GM23338 (cell line): ENCODE measurements at places on chromosomes 16 and 17. TPM values are rescaled to one million over a fixed set of nuclear protein-coding genes. Genes with fewer than 3 reads are reported as not detected.

ADORA2B gene
- polyA plus RNA-seq = 2.7 and 3.3 TPM in 2 replicates

ZNF785 gene
- 4.9 and 5.4 TPM in 2 replicates for polyA plus RNA-seq

CDT1 gene
- polyA plus RNA-seq = 32.6 and 36.1 TPM in 2 replicates

MYH13 gene
- not detected in 2 replicates for polyA plus RNA-seq

MYLK3 gene
- polyA plus RNA-seq = 0.14 and 0.18 TPM in 2 replicates

SEPTIN1 gene
- 3.3 and 3.9 TPM in 2 replicates for polyA plus RNA-seq

CD300H gene
- polyA plus RNA-seq = not detected in 2 replicates

CD79B gene
- 1.5 and 2.5 TPM in 2 replicates for polyA plus RNA-seq

P2RX5 gene
- 7.4 and 7.5 TPM in 2 replicates for polyA plus RNA-seq

TSR1 gene
- 31.3 and 36.9 TPM in 2 replicates for polyA plus RNA-seq

DYNLRB2 gene
- polyA plus RNA-seq = not detected in 2 replicates

CCDC78 gene
- 8.7 and 10.5 TPM in 2 replicates for polyA plus RNA-seq

KRT37 gene
- not detected in 2 replicates for polyA plus RNA-seq

PRKAR1A gene
- polyA plus RNA-seq = 67.0 and 90.1 TPM in 2 replicates

TBC1D3D gene
- polyA plus RNA-seq = not detected in 2 replicates
